Stimulated activated CD4-positive, alpha-beta T cell treated with anti-CD3 and anti-CD28 coated beads, Interleukin-15, amount 100 ng/mL, for 1 hour (primary cell): ENCODE measurements at places on chromosomes 11 and 22.

DNA sequence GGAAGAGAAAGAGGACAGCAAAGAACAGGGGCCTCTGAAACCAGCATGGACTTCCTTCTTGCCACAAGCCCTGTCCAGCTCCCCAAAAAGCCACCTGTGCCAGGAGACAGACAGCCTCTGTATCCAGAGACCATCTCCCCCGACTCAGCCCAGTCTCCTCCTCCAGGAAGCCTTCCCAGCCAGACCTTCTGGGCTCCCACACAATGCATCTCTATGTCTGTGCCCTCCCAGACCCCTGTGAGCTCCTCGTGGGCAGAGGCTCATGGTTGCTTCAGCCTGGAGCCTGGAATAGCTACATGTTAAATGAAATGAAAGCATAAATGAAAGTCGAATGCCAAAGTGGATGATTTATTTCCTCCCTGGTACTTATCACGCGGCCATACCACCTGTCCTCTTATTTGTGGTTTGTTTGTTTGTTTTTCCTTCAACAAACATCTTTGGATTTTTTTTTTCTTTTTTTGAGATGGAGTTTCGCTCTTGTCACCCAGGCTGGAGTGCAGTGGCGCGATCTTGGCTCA, 7.3 kb upstream of the ARAP1 start:
- DNase-seq = no peak

DNA sequence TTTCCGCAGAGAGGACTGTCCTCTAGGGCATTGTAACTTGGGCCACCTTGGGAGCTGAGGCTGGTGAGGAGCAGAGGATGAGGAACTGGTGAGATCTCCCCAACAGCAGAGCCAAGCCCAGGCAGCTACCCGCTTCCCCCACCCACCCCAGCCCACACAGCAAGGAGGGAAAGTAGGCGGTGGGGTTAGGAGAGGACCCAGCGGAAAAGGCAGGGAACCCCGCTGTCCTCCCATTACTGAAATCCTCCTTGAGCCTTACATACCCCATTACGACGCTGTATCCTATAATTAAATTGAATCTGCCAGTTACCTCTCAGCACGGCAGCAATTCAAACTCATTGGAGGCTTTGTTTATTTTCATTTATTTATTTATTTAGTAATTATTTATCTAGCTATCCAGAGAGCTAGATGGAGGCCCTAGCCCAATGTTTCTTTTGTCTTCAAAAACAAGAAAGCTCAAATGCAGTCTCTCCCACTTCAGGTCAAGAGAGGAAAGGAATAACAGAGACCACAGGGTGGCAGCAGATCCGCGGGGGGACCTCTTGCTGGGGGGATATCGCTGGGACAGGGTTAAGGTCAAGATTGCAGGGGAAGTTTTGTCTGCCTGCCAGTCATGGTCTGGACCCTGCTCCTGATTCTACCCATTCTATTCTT, 218.0 kb downstream of the ST3GAL4 start:
- no peak for DNase-seq

GRCh38 chr11:86427441-86427840, 52.8 kb downstream of the CCDC81 start:
- DNase-seq = no peak

GRCh38 chr11:8286886-8287285, 23.2 kb upstream of the LMO1 start:
- no peak for DNase-seq

DNA sequence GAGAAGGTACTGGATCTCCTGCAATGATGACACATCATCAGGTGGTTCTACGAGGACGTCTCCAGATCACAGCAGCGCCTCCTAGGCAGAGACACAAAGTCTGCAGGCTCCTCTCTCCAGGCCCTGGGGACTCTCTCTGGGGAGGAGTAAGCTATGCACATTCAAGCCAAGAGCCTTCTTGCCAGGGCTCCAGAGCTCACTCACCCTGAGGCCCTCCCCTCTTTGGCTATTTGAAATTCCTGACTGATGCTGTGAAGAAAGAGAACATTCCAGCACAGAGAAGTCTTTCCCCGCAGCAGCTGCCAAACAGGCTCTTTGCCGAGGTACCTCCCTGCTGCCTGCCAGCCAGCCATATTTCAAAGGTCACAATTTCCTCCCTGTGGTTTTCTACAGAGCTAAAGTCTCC, 204.9 kb downstream of the CSNK2A3 start:
- DNase-seq = no peak

DNA sequence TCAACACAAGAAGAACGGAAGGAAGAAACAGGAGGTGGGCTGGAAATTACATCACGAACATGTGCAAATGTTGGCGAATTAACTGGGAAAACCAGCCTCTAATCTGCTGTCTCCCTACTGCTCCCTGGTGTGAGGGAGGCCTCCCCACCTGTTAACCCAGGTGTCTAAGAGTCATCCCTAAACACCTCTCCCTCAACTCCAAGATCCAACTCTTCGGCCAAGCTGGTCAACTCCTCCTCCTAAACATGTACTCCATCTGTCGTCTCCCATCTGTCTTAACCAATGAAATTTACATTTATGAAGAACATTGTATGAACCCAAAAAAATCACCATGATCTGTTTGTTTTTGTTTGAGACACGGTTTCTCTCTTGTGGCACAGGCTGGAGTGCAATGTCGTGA, 154.2 kb downstream of the LARGE1 start:
- DNase-seq = no peak

DNA sequence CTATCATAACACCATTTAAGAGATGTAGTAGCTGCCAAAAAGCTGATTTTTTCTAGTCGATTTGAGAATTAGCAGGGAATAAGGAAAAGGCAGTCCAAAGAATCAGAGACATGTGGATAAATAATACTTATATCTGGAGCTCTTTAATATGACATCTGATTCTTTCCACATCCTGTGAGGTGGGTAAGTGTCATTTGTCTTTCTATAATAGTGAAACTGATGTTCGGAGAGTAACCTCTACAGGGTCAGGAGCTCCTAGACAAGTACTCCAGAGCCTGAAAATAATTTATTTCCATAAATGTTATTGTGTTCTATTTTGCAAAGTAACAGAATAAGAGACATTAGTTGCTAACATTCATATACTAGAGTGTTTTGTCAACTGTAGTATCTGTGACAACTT, 367.6 kb downstream of the DYNC2H1 start:
- DNase-seq = no peak

DNA sequence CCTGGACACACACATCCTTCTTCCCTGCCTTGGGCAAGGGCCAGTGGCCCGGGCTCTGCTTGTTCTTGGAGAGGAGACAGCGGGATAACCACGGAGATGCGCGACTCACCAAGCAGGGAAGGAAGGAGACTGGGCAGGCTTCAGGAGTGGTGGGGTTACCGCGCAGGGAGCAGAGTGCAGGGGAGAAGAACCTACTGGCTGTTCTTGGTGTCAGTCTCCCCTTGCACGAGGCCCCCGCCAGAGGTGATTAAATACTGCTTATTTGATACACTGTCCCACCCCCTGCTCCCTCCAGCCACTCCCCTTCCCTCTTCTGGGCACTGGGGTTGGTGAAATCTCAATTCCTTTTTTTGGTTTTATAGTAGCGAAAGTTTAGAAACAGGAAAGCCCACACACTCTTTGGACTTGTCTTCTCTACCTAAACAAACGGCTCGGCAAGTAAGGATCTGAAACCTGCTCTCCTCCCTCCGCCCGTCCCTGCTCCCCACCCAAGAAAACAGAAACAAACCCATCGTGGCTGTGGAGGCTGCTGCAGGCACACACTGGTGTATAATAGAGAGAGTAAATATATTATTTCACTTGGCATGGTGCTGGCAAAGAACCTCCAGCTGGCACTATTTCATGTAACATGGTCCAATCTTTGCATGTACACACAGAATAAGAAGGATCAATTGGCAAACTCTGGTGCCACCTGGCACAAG, 10.8 kb downstream of the LARGE2 start:
- DNase-seq = no peak

- DNase-seq = no peak
These were observed 7.0 kb upstream of the MPPED1 start for GRCh38 chr22:43404673-43405385.

- DNase-seq = no peak
These were observed 44.0 kb upstream of the RDX start for GRCh38 chr11:110340436-110340835.
